ENCODE measurements at places on chromosomes 3 and 15.

DNA sequence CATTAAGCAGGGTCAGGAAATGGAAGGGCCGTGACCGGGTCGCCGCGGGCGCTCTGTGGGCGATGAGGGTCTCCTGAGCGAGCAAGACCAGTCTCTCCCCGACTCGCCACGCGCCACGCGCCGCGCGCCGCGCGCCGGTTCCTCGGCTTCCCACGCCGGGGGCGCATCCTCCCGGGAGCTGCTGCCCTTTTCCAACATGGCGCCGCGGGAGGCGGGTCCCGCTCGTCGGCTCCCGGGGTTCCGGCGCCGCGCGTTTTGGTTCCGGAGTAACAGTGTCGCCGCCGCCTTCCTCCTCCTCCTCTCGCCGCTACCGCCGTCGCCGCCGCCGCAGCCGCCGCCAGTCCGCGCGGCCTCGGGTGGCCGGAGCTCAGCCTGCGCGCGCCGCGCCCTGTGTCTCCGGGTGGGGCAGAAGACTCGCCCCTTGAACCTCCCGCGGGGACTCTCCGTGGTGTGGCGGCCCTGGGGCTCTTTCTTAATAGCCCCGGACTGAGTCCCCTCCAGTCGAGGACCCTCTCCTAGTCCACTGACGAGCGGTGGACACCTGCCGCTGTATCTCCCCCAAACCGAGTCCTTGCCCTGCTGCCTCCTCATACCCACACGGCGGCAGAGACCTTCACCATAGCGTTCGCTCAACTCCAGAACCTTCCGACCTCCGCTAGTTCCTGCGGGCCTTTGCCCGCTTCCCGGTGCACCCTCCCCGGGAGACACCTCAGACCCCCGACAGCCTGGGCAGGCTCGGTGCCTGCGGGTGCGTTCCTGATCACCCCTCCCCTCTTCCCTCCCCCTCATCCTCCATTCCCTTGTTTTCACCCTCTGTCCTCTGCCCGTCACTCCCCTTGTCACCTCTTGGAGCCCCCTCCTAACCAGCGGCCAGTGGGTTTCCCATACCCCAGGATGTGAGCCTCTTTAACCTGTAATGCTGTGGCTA, at the start of gene MAP2K5:
Gene MAP2K5, plus strand, starts transcription at position 284 of the 928 bp plus-strand sequence. Its CDS starts 633 bp downstream, at position 917.
- DNase-seq: peak; percentile 82

DNA sequence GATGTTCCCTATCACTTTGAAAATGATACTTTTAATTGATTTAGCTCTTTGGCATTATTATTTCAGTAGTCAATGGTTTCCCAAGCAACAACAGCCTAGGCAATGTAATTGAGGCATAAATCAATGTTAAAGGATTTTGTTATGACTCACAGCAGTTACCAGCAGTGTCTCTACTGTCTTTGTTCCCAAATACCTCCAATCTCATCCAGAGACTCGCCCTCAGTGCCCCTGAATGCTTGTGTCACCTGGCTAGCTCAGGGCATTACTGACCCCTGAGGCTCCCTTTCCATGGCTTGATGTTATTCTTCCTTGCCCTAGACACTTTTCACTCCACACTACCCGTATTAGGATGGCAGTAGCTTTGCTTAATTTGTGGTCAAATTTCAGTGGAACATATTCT, 227.2 kb downstream of the SQOR start:
- no peak for DNase-seq

DNA sequence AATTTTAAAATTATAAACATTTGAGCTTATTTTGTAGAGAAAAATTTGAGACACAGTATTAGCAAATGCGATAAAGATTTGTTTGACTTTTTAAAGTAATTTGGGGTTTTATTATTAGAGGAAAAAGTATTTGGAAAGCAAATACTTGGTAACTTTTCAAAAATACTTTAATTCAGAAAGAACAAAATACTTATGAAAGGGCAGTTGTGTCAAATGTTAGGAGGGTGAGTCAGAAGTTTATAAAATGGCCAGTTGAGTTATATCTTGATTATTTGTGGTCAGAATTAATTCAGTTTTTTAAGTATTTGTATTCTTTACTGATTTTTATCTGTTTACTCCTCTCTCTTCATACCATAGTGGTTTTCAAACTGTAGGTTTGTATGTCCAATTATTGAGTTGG, 12.1 kb downstream of the LACTB start:
- no peak for DNase-seq

DNA sequence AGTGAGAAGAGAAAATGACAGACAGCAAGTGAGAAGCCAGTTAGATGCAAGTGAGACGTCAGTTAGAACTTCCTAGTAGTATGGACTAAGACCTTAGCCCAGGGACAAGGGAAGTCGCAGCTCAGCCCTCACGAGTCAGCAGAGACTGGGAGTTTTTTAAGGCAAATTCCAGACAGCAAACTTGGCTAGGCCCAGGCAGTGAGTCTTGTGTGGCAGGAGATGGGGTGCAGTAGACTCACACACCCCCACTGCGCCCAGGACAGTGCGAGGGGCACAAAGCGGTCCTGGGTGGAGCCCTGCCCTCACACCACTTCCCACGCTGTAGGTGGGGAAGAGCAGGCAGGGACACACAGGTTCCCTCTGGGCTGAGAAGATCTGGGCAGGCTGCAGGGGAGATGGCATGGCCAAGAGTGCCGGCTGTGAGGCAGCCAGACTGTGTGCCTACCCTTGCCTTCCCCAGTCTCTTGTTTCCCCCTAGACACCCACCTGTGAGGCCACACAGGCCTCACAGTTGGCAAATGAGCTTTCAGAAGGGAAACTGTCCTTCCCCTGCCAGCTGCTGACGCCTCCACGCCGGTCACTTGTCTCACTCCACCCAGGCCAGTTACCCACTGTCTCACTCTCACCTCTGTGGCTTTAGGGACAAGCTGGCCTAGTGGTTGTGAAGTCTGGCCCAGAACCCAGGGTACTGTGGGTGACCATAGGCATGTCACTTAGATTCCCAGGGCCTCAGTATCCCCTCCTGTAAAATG, 13.7 kb upstream of the PRKCD start:
- no peak for DNase-seq

DNA sequence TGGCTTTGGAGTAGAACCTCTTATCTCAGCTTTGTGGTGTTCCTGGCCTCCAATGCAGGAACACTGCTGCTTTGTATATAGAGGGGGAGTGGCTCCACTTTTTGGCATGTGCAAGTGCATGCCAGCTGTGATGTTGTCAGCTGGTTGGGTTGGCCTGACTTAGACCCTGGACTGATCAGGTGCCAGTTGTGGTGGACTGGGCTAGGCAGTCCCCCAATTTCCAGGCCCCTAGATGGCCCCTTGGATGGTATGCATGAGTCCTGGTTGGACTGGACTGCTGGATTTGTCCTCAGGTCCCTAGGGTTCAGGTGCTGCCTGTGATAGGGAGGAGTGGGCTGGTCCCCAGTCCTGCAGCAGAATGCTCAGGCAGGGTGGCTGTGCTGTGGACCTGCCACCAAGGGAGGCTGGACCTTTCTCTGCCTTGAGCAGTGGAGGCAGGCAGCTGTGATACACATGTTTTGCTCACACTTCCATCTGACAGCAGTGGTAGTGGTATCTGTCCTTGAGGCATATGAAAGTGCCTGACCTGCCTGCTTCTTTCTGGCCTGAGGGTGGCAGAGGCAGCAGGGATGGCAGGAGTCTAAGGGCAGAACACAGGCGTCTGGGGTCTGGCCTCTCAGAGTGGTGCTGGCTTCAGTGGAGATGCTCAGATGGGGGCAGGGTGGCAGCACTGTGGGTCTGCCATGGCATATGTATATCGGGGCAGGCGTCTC, 74.8 kb downstream of the STXBP5L start:
- no peak for DNase-seq

DNA sequence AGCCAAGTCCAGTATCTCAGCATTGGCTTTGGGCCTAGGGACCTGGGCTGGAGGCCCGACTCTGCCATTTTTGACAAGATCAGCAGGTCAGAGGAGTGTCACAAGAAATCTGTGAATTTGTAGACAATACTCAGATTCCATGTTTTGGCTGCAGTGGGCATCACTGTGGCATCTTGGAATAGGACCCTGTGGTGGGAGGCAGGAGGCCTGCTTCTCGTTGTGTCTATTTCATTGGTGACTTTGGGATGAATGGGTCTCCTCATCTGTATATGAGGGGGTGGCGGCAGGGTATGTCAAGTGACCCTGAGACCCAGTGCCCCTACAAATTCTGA, 3.3 kb downstream of the C15orf39 start:
- no peak for DNase-seq

GRCh38 chr3:67176396-67176795, 178.3 kb downstream of the KBTBD8 start:
- DNase-seq: no peak

DNA sequence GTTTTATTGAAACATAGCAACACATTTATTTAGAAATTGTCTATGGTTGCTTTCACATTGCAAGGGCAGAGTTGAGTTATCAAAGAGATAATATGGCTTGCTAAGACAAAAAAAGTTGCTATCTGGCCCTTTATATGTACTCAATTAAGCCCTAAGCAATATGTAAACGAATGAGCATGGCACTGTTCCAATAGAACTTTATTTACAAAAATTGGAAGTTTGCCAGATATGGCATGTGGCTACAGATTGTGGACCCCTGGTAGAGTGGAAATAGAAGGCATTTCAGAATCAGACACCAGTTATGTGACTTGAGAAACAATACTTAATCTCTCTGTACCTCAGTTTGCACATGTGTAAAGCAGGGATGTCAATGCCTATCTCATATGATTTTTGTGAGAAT, 515.6 kb upstream of the SGO1 start:
- DNase-seq: no peak

DNA sequence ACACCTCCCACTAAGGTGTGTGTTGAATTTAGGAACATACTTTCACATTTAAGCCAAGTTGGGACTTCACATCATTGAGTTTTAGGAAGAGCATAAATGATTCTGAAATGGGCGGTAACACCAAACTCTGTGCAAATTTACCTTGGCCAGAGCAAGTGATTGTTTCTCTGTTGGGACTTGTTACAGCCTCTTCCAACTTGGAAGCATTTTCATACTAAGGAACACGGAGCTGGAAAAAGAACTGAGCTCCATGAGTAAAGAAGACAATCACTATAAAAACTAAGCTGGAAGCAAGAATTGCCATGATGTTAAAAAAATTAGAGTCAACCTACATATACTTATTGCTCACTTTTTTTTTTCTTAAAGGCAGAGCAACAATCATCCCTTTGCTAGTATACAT, 371.3 kb downstream of the ERC2 start:
- no peak for DNase-seq

DNA sequence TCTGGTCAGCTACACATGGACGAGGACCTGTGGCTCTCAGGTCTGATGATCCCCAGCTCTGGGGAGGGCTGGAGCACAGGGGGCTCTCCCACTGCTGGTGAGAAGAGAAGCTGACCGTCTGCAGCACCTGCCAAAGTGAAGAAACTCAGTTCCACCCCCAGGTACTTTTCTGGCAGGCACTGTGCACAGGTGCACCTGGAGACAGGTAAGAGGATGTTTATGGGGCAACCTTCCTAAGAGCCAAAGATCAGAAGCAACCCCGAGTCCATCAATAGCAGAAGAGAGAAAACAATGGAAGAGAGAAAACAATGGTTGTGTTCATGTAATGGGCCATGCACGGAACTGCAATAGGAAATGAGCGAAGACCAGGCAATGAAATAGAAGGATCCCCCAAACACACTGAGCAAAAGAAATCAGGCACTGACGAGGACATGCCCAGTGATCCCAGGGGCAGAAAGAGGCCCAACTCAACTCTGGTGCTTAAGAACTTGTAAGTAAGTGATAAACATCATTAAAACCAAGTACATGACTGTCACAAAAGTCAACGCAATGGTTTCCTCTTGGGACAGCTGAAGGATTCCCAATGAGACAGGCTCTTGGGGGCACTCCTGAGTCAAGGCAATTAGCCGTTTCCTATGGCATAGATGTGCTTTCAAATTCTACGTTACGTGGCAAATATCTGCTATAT, 95.0 kb upstream of the ALDH1A3 start:
- DNase-seq: no peak

Measured in HTR-8/SVneo (cell line).